ENCODE measurements at places on chromosomes 3 and 15.

- DNase-seq, result no peak
These were observed 35.6 kb upstream of the ARHGEF3 start for GRCh38 chr3:56837196-56837955.

- DNase-seq, result no peak
These were observed 223.6 kb downstream of the WDR72 start for GRCh38 chr15:53535886-53536285.

GRCh38 chr15:51202783-51203182 lies 108.1 kb upstream of the TNFAIP8L3 start:
- no peak for DNase-seq

GRCh38 chr15:77454951-77455350 lies 34.3 kb downstream of the HMG20A start:
- DNase-seq, result no peak

DNA sequence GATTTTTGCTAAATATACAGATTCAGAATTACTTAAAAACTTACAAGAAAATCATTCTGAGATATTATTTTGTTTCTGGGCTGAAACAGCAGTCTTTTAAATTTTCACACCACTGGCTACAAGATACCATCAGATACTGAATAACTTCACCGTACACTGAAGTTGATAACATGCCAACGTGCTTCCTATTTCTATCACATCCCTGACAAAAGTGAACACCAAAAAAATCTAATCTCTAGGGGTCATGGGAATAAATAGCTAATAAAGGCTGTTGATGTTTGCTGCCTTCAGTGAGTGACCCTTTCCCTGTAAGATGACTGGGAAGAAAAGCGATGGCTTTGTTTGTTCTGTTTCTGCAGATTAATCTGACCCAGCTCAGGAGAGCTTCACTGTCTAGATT lies 120.5 kb downstream of the DUT start:
- DNase-seq, result no peak

GRCh38 chr15:57436961-57437360 lies 60.7 kb downstream of the CGNL1 start:
- DNase-seq, result no peak

DNA sequence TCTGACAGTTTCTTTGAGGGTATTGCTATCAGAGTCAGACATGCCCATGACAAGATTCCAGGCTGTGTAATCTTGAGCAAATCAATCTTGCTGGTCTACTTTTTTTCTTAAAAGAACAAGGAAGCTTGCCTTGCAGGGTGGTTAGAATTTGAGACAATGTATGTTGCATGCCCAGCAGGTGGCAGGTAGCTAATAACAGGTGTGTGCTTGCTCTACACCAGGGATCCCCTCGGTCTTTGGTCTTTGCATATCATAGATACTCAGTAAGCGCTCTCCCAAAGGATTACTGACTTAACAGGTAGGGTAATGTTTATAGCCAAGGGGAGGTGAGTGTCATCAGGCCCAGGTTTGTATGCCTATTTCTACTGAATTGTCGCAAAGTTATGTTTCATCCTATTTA lies 37.3 kb downstream of the CACNA1D start:
- DNase-seq, result no peak

GRCh38 chr3:58241306-58242044 lies 3.9 kb downstream of the ABHD6 start:
- no peak for DNase-seq

GRCh38 chr15:74155766-74156417 lies 17.6 kb upstream of the ISLR start:
- no peak for DNase-seq

DNA sequence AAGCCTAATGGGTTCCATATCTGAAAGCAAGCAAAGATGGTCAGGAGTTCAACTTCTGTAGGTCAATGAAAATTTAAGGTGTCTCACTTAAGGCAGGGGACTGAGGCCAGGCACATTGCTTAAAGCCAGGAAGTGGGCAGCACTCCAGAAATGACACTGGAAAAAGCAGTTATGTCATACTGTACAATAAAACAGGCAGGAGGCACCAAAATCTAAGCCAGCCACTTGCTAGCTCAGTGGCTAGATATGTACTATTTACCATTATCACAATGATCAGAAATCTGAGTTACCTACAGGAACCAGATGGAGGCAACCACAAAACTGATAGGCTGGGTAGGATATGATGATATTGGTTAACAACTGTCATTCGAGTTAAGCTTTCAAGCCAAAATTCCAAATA lies 57.3 kb downstream of the FRMD5 start:
- no peak for DNase-seq

DNA sequence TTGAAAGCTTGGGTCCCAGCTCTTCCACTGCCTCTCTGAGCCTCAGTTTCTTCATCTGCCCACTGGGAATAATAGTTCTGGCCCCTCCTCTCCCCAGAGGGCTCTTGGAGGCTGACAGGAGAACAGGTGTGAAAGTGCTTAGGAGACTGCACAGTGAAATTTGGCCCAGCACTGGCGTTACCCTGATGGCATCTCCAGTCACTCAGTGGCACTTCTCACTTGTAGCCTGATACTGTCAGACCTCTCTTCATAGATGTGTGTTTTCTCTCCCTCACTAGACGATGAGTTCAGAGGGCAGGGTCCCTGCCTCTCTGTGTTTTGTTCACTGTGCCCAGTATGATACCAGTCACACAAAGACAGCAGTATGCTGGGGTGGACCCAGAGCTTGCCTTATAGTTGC lies 22.2 kb upstream of the IGDCC3 start:
- DNase-seq, result no peak

GRCh38 chr3:195591852-195592251 lies 8.1 kb upstream of the APOD start:
- no peak for DNase-seq

DNA sequence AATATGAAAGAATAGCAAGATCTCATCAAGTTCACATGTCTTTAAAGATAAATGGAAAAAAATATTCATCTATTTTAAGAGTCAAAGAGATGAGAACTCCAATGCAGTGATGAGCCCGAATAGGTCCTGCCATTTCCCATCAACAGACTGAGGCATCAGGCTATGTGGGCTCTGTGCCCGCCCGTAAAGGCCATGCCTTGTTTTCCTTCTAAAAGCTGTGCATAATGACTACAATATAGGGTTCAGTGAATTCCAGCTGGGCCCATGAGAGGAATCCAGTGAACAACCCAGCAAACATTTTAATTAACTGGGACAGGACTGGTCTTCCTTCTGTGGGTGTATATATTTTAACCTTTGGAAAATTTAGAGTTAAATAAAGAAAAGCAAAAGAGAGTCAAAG lies 44.6 kb downstream of the RASGRP1 start:
- no peak for DNase-seq

GRCh38 chr3:109278141-109278540 lies 38.2 kb downstream of the DPPA2 start:
- no peak for DNase-seq

DNA sequence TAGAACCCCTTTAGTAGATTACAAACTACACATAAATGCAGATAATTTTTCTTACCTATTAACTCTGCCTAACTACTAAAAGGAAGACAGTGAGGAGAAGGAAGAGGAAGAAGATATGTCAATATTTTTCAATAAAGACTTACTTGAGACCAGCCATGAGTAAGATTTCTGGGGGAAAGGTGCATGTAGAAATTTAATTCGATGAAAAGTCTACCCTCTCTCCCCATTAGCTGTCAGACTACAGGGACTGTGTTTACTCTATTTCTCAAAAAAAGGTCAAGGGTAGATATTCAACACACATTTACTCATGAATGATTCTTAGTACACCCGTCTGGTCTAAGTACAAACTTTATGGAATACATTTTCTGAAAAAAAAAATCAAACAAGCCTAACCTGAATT lies 6.8 kb downstream of the TSPAN3 start:
- no peak for DNase-seq

- no peak for DNase-seq
These were observed 186.5 kb downstream of the KLF13 start for GRCh38 chr15:31513178-31513577.

DNA sequence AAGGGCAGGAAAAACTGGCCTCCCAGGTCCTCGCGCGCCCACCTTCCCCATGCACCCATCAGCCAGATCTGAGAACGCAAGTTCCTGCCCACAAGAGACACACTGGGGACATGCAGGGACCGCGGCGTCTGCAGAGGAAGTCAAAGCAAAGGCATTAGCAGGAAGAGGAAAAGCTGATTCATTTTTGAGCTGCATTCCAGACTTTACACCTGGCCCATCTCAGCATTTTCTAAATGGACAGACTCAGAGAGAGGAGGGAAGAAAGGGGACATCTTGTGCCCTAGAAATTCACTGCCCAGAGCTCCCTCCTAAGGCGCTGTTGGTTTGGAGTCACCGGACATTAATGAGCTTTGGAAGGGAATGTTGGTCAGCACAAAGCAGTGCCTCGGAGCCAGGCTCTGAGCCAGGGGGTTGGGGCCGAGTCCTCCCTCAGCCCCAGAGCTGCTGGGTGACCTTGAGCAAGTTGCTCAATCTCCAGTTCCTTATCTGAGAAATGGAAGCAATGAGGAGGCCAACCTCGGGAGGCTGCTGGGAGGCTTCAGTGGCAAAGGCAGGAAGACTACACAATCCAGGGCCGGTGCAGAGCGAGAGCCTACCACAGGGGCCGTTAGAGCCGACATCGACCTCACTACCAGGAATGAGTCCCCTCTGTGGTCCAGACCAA lies 150.5 kb upstream of the IQSEC1 start:
- DNase-seq, result no peak

- no peak for DNase-seq
These were observed 32.9 kb downstream of the SNTN start for GRCh38 chr3:63685340-63685739.

GRCh38 chr15:45702041-45702440 lies 67.2 kb downstream of the SQOR start:
- no peak for DNase-seq

GRCh38 chr15:98746375-98747155 lies 98.2 kb downstream of the IGF1R start:
- DNase-seq, result no peak

DNA sequence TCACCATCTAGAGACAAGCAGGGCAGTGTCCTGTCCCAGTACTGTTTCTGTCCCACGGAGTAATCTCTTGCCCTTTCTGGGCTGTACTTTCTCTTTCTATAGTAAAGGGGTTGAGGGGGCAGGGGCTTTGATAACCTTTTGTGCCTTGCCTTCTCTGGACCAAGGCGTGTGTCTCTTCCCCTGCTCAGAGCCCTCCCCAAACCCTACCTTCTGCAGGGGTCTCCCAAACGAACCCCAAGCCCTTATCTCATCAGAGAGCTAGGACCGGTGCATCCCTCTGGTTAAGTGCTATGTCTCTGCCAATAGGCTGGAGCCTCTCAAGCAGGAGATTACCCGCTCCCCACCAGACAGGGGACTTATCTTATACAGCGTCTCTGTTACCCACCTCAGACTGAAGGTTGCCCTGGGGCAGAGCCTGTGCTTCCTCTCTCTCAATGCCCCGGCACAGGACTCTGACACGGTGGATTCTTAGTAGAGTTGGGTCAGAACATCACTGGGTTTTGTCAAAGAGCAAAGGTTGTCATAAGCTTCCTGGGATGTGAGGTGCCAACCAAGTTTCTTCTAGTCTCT lies 2.9 kb downstream of the PLEKHO2 start:
- no peak for DNase-seq

- no peak for DNase-seq
These were observed 231.5 kb upstream of the SGO1 start for GRCh38 chr3:20417388-20418108.

GRCh38 chr15:57570994-57571393 lies 20.7 kb upstream of the MYZAP start:
- DNase-seq, result no peak

GRCh38 chr3:183385698-183386613 lies 42.5 kb downstream of the MCF2L2 start:
- DNase-seq, result peak; percentile 75

DNA sequence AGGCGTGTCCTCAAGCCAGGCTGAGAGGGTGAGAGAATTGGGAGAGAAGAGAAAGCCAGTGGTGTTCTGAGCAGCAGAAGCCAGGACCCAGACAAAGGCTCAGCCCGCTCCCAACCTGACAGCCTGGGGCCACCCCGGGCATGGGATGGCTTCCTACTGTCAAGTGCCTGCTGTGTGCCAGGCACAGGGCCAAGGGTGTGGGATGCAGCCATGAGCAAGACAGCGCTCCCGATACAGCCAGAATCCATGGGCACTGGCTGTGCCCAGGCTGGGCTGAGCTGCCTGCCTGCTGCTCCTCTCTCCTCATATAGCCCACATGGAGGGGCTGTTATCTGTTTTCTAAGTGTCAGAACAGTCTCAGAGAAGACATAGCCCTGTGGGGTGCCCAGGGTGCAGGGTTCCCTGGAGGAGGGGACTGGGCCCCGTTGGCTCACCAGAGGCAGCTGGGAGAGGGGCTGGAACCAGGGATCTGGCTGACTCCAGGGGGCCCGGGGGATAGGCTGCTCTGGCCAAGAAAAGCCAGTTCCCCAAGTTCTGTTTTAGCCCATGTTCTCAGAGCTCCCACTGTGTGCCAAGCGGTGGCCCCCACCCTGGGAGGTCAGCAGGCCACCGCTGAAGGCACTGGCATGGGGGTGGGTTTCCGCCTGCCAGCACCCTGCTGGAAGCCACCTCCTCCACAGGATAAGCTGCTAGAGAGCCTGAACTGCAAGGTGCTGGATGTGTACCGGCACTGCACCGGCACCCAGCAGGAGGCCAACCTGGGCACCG lies 39.0 kb downstream of the CFAP100 start:
- DNase-seq, result no peak

- no peak for DNase-seq
These were observed 15.5 kb downstream of the RGMA start for GRCh38 chr15:93073465-93073952.

DNA sequence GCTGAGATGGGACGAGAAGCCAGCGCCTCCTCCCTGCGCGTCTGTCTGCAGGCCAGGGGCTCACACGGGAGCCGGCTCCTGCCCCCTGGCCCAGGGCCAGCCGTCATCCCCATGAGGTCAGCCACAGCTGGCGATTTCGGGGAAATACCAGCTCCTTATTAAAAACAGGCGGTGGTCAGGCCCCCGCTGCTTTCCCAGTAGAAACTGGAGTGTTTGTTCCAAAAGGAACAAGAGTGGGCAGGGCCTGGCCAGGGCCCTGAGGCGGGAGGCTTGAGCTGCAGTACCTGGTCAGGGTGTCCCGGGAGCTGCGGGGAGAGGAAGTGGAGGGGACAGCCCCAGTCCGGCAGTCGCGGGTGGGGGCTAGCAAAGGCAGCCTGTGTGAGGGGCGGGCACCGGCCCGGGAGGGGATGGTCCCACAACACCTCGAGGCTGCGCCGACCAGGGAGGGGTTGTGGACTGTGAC lies 17.8 kb downstream of the MYL3 start:
- DNase-seq, result peak; percentile 75

- DNase-seq, result peak; percentile 91
These were observed at the start of gene RNU6-1 for GRCh38 chr15:67839929-67840748. Gene RNU6-1, minus strand, starts transcription at chr15:67840045.
